ENCODE measurements at places on chromosomes 5 and 9.

GRCh38 chr5:100856462-100856861 is 46.6 kb downstream of the ST8SIA4 start:
- no peak for DNase-seq

GRCh38 chr9:129995409-129996160 is 47.4 kb downstream of the FNBP1 start:
- peak; percentile 32 for DNase-seq

- no peak for DNase-seq
These were observed 47.8 kb downstream of the PLPP7 start for GRCh38 chr9:131337131-131337848.

DNA sequence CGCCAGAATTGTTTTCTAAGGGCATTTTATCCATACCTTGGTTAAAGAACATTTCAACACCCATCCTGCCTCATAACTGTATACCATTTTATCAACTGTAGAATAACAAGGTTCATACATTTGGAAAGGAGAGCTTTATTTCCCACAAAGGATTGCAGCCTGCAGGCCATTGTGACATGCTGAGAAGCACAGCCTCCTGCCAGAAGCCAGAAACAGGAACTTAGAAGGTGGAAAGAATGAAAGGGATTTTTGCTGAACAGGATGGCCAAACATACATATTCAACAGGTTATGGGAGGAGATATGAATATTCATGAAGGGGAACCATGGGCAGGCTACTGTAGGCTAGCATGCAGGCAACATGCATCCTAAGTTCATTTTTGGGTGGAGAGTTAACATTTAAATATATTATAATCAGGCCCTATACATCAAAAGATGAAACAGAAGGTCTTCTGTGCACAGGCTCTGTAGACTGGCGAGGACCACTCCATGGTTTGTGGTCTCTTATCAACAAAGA is 59.9 kb upstream of the DIRAS2 start:
- no peak for DNase-seq

DNA sequence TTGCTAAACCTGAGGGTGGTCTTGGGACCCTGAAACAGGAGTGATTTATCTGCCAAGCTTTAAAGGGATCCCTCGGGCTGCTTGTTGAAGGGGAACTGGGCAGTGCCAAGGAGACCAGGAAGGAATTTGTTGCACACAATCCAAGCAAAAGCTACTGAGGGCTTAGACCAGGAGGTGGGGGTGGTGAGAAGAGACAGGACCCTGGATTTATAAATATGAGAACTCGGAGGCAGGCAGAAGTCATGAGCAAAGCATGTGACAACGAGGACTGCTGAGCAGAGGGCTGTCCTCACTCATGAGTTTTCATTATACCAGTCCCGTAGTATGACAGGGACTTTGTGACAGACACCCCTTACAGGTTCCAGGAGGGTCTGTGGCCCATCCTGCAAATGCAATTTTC is 237.3 kb downstream of the DRD1 start:
- no peak for DNase-seq

DNA sequence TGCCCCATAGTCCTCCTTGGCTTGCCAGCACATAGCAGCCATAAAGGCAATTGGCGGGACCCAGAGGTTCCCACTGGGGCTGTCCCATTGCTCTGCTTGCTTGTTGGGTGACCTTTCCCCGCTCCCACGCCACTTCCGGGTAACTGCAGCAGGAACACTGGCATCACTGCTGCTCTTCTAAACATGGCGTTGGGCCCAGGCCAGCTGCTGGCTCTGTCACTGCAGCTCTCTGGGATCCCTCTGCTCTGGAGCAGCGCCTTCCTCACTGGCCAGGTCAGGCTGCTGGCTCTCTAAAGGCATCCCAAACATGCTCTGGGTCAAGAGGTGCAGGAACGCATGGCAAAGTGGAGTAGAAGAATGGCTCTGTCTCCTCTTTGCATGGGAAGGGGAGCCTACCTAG is 92.9 kb downstream of the DRD1 start:
- DNase-seq: no peak

DNA sequence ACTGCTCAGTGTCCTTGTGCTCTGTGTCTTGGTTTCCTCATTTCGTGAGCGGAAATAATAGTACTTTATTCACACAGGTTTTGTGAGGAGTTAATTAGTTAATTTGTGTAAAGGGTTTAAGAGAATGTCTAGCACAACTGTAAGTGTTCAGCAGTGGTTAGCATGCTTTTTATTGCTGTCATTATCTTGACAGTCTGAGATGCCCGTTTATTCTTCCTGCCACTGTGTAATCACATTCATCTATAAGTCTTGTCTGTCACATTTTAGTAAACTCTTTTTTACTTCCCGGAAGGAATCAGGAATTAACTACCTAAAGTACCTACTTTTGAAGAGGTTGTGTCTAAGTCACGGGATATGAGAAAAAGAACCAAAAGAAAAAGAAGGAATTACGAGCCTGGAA is 38.0 kb downstream of the IQGAP2 start:
- DNase-seq: no peak

- no peak for DNase-seq
These were observed 16.9 kb downstream of the ADAMTSL1 start for GRCh38 chr9:18490641-18491370.

DNA sequence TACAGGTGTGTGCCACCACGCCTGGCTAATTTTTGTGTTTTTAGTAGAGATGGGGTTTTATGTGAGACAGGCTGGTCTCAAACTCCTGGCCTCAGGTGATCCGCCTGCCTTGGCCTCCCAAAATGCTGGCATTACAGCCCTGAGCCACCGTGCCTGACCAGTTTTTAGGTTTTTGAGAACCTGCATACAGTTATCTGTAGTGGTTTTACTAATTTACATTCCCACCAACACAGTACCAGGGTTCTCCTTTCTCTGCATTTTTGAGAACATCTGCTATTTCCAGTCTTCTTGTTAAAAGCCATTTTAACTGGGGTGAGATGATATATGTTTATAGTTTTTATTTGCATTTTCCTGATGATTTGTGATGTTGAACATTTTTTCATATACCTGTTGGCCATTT is 12.8 kb downstream of the DMXL1 start:
- DNase-seq: no peak

GRCh38 chr5:35672995-35673394 is 55.3 kb downstream of the SPEF2 start:
- DNase-seq: peak; percentile 3

DNA sequence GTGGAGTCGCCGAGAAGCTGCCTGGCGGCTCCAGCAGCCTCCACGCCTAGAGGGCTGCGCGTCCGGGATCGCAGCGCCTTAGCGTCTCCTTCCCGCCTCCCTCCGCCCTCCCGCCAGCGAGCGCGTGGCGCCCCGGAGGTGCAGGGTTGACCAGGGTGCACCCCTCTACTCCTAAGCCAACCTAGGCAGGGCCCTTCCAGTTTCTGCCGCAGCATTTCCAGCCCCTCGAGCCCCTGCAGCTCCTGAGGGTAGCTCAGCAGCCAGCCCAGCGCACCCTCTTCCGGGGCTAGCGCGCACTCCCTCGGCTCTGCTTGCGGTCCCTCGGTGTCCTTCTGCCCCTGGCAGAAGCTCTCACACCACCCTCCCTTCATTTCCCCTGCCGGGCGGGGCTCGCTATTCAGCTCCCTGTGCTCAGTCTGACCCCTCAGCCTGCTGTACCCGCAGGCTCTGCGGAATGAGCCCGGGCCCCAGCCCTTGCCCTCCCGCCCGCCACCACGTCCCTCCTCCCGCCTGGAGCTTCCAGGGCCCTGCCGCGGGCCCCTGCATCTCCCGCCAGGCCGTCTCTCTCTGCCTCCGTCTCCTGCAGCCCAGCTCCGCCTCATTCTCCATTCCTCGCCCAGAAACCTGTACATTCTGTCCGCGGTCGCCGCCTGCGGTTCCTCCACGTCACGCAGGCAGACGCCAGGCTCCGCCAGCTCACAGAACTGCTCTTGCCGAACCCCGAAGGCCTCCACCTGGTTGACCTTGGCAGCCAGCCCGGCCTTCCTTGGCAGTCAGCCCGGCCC is 61.8 kb downstream of the SPATA31C2 start:
- DNase-seq: peak; percentile 47

DNA sequence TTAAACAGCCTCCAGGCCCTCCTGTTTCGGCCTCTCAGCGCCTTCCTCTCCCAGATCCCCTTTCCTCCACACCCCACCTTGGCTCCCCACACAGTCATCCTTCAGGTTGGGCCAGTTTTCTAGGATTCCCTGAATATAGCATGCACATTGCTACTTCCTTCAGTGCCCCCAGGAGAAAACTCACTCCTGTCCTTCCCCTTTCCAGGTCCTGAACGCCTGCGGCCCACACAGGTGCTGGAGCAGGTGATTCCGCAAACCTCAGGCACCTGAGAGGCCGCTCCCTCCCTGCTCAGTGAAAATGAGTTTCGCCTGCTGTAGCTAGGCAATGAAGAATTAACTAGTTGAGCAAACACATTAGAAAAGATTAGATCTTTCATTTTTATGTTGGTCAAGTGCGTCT is 185.0 kb downstream of the MED10 start:
- DNase-seq: no peak

- no peak for DNase-seq
These were observed 41.9 kb downstream of the MTRR start for GRCh38 chr5:7910738-7911428.

DNA sequence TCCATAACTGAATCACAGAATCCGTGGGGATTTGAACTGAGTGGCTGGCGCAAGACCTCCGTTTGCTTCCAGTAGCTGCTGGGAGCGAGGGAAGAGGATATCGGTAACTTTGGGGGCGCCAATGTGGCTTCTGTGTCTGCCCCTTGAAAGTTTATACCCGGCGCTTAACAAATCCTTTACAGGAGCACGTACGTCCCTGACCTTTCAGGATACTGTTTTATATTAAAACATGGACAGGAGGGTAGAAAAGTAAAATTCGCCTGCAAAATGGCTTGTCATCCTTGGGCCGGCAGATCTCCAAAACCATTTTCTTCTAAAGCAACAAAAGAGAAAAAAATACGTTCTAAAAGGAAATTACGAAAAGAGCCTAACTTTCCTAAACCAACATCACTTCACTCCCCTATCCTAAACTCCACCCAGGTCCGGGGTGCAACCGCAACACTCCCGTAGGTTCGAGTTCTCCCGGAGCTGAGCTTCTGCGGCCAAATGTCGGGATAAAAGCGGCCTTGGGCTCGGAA is 656 bp upstream of the DMRT3 start:
- DNase-seq: no peak

DNA sequence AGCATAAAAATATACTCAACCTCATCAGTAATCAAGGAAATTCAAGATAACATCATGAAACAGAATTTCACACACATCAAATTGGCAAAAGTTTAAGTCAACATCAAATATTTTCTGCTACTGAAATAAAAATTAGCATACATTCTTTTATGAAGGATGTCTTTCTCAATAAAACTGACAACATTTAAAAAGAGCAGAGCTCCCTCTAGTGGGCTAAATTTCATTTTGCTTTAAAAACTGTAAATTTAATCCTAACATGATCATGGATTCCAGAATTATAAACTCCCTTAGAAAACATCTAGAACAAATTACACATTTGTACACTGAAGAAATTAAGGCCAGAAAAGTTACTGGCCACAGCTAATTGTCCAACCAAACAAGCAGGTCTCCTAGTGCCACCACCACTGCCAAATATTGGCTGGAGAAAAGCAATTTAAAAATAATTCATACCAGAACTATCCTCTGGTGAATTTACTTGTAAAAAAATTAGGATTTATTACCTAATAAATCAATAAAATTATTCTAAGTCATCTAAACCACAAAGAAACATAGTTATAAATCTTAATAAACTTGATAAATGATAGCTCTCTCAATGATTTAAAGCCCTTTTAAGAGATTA is 31.2 kb downstream of the DEPDC1B start:
- DNase-seq: no peak

DNA sequence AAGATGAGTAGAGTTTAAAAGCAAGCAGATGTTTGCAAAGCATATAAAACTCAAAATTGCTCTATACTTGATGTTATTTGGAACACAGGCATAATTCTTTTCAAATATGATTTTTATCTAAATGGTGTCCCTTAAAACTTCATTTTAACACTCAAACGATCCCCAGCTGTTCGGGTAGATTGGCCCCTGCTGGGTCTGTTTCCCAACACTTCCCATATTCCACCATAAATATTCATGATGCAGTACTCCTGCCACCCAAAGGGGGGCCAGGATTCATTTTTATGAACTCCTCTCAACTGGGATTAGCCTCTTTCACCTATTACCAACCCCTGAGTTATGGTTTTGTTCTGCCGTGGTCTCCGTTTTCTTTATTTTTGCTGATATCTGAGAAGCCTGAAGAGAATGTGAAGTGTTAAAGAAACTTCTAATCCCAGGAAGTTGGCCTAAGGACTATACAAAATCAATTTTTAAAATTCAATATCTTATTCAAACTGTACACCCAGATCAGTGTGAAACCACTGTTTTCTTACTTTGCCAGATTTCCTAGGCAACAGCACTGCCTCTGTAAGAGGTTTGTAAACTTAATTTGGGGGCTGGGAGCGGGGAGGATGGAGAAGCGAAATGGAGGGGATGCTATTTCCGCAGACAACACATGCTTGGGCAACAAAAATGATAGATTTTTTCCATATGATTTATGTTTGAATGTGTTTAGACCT is 384.1 kb downstream of the DMRT2 start:
- no peak for DNase-seq
